ENCODE measurements at places on chromosomes 12 and 14. TPM values are rescaled to one million over a fixed set of nuclear protein-coding genes. Genes with fewer than 3 reads are reported as not detected.

GRCh38 chr14:69005432-69006148, 26.5 kb upstream of the ACTN1 start:
- DNase-seq = no peak

DNA sequence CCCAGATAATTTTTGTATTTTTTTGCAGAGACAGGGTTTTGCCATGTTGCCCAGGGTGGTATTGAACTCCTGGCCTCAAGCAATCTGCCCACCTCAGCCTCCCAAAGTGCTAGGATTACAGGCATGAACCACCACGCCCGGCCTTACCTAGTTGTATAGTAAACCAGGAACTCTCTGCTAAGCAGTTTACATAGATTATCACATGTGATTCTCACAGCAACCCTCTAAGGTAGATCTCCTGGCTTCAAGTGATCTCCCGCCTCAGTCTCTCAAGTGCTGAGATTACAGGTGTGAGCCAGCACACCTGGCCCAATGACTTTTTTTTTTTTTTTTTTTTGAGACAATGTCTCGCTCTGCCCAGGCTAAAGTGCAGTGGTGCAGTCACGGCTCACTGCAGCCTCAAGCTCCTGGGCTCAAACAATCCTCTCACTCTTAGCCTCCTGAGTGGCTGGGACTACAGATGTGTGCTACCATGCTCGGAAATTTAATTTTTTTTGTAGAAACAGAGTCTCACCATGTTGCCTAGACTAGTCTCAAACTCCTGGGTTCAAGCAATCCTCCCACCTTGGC, 26.0 kb upstream of the ATP2A2 start:
- no peak for DNase-seq

- DNase-seq = no peak
These were observed 26.3 kb upstream of the FOS start for GRCh38 chr14:75252254-75252837.

DNA sequence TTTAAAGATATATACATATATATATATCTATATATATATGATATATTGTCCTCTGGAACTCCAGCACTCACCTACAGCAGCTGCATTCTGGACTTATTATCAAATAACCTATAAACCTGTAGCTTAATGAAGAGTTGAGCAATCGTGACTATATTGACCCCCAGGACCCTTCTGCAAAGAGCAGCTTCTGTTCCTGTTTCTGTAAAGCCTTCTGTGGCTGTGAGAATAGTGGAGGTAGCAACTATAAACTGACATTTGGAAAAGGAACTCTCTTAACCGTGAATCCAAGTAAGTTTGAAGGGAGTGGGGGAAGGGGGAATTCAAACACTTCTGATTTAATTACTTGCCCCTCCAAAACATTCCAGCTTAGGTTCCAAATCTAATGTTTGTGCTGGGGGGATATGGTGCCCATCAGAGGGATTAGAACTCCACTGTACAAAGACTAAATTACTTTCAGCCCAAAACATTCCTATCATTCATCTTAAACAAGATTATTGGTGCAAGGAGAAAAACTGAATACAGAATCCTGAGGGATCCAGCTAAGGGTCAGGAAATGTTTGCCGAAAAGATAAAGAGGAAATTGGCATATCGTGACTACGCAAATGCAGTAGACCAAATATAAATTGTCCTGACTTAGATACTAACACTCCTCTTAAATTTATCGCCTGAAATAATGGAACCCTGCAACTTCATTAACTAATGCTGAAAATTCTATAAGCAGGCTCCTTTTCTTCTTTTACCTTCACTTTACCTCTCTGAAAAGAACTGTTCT, 106.1 kb downstream of the DAD1 start:
- no peak for DNase-seq

GRCh38 chr12:97335115-97335514, 127.5 kb upstream of the RMST start:
- no peak for DNase-seq

DNA sequence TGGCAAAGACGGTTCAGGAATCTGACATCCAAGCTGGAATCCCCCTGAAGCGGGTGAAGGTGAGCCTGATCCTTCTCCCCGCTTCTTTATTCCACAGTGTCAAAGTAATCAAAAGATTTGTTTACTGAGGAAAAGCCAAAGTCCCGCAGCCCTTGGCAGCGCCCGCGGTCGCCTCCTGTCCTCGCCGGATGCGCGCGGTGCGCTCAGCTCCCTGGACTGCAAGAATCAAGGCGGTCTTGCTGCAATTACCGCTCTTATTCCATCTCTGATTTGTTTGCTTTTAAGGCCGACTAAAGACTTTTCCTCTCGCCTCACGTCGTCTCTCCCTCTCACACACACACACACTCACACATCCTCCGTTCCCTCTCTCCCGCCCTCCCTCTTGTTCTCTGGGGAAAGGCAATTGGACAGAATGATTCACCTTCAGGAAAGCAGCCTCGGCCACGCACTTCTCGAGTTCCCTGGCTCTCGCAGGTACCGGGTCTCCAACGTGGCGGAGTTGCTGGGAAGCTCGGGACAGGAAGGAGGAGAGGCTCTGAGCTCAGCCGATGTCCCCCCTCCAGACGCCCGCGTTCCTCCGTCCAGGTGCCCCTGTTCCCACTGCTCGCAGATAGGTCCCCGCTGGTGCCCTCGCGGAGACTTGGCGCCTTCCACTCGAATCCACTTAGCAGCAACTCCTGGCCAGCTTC, 68.6 kb upstream of the USP15 start:
- DNase-seq = no peak

- no peak for DNase-seq
These were observed 17.4 kb downstream of the HDAC7 start for GRCh38 chr12:47802312-47802711.

DNA sequence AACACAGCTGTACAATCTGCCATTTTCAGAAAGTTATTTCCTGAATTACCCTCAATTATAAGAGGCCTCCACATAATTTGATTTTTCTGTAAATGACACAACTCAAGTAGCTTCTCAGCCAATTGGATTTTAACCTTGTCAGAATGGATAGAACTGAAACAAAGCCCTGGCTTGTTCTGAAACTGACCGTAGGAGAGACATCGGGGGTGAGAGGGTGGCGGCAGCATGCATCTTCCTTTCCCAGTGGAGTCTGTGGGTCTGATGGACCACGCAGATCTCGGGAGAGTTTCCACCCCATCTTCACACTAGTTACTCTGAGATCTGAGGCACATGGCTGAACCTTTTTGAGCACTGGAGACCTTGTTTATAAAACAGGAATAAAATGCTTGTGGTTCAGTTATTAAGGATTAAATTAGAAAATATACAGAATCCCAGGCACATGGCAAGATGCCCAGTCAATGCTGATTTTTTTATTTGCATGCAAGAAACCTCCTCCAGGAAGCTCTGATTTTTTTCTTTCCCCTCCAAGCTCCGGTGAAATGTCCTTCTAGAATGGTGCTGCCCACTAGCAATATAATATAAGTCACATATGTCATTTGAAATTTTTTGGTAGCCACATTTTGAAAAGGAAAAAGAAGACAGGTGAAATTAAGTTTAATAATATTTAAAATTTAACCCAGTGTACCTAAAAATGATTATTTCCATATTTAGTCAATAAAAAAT, 153.9 kb downstream of the CHST11 start:
- no peak for DNase-seq

- DNase-seq = no peak
These were observed 866.7 kb upstream of the TMEM132C start for GRCh38 chr12:127400221-127400620.

- DNase-seq = peak; percentile 17
These were observed 1.5 kb downstream of the CAPRIN2 start for GRCh38 chr12:30753233-30753632.

DNA sequence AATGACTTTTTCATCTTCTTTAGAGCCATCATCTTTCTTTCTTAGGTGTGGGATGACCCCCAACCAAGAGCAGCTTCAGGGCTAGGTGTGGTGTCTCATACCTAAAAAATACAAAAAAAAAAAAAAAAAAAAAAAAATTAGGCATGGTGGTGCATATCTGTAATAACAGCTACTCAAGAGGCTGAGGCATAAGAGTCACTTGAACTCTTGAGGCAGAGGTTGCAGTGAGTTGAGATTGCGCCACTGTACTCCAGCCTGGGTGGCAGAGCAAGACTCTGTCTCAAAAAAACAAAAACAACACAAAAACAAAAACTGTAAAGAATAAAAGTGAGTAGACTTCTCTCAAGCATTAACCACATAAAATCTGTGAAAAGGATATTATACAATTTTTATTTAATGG, 8.0 kb upstream of the ATF7IP start:
- DNase-seq = no peak

DNA sequence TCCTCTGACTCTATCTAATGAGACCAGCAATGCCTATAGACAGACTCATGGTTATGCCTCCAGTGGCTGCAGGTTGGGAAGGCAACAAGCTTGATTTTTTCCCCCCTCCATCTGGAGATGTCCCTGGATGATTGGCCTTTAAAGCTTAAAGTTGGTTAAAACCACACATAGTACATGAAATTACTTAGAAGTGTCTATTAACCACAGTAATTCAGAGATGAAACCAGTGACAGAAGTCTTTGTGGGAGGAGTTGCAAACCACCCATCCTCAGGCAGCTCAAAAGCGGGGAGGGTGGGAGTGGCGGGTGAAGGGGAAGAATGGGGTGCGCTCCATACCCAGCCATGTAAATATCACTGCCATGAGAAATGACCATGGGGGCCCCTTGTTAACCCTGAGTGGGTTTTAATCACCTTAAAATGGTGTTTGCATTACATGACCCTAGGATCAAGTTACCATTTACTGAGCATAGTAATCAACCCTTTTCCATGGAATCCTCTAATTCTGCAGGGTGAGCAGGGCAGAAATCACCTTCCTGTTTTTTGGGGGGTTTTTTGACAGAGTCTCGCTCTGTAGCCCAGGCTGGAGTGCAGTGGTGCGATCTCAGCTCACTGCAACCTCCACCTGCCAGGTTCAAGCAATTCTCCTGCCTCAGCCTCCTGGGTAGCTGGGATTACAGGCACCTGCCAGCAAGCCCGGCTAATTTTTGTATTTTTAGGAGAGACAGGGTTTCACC, 133.5 kb downstream of the FOXN3 start:
- no peak for DNase-seq

DNA sequence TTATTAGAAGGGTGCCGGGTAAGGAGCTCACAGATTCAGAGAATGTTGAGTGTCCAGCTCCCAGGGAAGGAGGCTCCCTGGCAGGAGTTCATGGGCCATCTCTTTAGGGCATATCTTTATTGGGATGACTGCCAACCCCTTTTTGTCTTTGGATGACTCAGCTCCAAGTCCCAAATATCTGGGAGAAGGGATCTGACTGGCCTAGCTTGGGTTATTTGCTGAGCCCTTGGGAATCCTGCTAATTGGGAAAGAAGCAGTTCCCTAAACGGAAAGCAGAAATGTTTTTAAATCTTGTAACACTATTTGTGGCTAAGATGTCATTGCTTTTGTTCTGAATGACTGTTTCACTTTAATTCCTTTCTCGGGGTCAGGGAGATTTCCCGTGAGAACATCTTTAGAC, 12.6 kb downstream of the DDX55 start:
- no peak for DNase-seq

DNA sequence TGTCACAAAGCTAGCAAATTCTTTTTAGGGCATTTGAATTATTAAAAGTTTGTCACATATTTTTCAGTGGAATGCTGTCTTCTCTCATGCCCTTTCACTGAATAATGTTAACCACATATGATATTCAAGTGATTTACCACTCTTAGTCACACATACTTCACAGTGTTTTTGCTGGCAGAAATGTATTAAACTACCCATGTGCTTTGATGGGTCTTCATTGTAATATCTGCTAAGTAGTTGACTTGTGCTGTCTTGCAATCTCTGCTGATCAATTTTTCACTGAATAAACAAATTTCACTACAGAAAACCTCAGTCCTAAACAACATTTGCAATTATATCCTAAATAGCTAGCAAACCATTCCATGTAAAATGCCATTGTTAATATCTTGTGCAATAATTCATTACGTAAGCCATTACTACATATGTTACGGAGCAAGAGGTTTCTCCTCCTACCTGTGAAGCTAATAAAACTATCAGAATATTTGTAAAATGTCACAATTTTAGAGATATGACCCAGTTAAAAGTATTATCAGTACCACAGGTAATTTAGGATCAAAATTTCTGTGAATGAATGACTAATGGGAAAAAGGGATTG, 64.6 kb upstream of the LMO3 start:
- no peak for DNase-seq

DNA sequence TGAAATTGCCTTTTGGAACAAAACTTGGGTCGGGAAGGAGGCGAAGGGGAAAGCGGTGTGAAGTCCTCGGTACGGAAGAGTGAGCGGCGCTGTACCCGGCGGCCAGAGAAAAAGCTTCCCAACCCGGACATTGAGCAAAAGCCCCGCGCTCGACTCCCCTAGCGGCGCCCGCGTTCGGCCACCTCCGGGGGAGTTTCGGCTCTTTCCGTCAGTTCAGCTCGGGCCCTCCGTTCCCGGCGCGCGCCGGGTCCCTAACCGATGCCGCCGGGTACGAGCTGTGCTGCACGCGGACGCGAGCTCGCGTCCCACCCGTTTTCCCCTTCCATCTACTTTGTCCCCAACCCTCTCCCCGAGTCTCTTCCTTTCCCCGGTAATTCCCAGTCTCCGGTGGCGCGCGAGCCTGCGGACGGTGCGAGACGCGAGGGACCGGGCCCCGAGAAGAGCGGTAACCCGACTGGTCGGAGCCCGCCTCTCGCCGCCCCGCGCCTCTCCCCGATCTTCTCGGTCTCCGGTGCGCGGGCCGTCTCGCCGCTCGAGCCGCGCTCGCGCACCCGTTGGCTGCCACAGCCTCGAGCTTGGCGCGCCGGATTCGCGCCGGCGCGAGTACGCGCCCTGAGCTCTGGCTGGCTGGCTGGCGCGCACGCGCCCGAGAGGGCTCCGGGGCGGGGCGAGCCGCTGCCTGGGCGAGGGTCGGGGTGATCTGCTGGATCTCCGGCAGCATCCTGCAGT, 446 bp upstream of the SPATS2 start:
- DNase-seq = peak; percentile 96

GRCh38 chr14:95903616-95904107, 27.0 kb downstream of the TUNAR start:
- DNase-seq = no peak

GRCh38 chr12:64737539-64737938, 21.7 kb downstream of the GNS start:
- no peak for DNase-seq

DNA sequence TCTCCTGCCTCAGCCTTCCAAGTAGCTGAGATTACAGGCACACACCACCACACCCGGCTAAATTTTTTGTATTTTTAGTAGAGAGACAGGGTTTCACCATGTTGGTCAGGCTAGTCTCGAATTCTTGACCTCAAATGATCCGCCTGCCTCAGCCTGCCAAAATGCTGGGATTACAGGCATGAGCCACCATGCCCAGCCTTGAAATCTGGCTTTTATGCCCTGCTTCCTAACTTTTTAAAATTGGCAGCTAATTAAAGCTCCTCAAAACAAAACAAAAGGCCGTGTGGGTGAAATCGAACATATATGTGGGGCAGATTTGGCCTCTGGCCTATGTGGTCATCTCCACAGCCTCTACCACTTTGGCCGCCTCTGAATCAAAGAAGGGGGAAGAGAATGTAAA, 37.9 kb downstream of the KCTD10 start:
- DNase-seq = no peak

GRCh38 chr12:24470050-24470449, 478.9 kb downstream of the BCAT1 start:
- no peak for DNase-seq

- peak; percentile 61 for DNase-seq
These were observed 119.2 kb upstream of the DAAM1 start for GRCh38 chr14:59069163-59069854.

Gene KRT83
- not detected for polyA plus RNA-seq

Gene APOF
- polyA plus RNA-seq = 0.10 TPM

Gene TAS2R8
- not detected for polyA plus RNA-seq

Gene INHBC
- polyA plus RNA-seq = 0.26 TPM

Gene SELPLG
- polyA plus RNA-seq = 1.8 TPM

Gene OR6C74
- not detected for polyA plus RNA-seq

Gene TGM1
- polyA plus RNA-seq = 4.2 TPM

Gene NAB2
- 47.0 TPM for polyA plus RNA-seq

Gene DBX2
- 0.04 TPM for polyA plus RNA-seq

Gene CD9
- 181 TPM for polyA plus RNA-seq

Measured in renal pelvis (tissue), 12 donors.